Anterior cingulate cortex (tissue), 58 donors: ENCODE measurements at places on chromosomes 4 and X.

DNA sequence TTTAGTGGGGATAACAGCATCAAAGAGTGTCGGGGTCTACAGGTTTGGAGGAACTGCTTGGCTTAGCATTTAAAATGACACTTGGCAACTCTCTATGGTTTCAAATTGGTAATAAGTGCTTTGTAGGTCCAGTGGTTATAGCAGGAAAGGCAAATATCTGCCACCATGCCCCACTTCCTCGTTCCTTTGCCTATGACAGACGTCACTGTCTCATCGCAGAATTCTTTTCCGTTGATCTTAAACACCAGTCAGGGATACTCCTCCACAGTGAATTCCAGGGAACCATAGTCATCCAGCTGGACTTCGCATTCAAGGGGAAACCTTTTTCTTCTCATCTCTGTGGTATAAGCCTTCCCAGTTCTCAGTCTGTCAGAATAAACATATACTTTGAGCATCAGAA, 319.1 kb downstream of the GPAT3 start:
- no peak for DNase-seq

DNA sequence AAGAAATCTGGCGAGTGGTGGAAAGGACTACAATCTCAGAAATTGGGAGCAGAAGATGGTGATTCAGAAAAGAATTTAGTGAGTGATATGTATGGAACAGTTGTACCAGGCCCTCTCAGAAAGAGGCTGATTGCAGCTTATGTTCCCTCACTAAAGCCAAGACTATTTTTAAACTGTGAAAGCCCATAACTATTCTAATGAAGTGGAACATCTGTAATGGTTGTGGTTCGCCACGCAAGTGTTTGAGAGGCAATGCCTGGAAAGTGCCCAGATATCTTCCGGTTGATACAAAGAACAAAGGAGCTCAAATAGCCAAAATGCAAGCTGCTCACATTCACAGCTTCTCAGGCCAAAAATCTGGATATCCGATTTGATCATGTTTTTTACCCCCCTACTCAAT, 1250.7 kb downstream of the RAPGEF2 start:
- no peak for DNase-seq

- DNase-seq, result no peak
Measured at GRCh38 chrX:138771047-138771446, 59.5 kb upstream of the FGF13 start.

DNA sequence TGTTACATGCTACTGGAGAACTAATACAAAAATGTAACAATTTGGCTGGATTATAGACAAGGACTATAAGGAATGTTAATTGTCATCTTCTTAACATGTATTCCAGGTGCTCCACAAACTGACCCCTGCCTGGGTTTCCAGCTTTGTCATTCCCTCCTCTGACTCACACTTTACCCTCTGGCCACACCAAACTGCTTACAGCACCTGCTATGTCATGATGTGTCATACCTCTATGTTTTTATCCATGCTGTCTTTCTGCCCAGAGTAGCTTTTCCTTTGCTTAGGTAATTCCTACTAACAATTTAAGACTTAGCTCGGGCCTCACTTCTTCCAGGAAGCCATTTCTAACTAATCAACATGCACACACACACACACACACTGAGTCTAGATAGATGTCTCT, 14.0 kb upstream of the SHROOM4 start:
- no peak for DNase-seq

GRCh38 chr4:132587626-132588025, 561.5 kb upstream of the PCDH10 start:
- no peak for DNase-seq

DNA sequence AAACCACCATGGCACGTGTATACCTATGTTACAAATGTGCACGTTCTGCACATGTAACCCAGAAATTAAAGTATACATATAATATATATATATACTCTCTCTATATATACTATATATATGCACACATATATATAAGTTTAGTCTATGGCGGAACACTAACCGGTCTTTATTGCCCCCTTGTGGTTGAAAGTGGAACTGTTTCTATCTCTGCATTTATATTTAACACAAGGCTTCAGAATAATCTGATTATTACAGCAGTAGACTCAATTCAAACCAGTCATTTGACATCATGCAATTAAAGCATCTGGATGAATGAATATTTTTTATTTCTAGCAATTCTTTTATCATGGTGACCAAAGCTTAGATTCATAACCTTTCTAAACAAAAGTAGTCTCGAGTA, 14.6 kb downstream of the RAB9B start:
- no peak for DNase-seq

DNA sequence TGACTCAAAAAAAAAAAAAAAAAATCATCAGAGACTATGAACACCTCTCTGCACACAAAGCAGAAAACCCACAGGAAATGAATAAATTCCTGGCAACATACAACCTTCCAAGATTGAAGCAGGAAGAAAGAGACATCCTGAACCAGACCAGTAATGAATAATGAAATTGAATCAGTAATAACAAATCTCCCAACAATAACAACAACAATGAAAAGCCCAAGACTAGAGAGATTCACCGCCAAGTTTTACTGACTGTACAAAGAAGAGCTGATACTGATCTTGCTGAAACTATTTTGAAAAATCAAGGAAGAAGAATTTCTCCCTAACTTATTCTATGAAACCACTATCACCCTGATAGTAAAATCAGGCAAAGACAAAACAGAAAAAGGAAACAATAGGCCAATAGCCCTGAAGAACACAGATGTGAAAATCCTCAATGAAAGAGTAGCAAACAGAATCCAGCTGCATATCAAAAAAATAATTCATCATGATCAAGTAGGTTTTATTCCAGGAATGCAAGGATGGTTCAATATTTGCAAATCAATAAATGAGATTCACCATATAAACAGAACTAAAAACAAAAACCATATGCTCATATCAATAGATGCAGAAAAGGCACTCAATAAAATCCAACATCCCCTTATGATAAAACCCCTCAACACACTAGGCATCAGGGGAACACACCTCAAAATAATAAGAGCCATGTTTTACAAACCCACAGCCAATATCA, 31.0 kb upstream of the PLK4 start:
- DNase-seq, result no peak

GRCh38 chr4:136395212-136395722, 1137.0 kb downstream of the PCDH18 start:
- no peak for DNase-seq

GRCh38 chr4:145566768-145567167, 52.4 kb upstream of the MMAA start:
- no peak for DNase-seq

DNA sequence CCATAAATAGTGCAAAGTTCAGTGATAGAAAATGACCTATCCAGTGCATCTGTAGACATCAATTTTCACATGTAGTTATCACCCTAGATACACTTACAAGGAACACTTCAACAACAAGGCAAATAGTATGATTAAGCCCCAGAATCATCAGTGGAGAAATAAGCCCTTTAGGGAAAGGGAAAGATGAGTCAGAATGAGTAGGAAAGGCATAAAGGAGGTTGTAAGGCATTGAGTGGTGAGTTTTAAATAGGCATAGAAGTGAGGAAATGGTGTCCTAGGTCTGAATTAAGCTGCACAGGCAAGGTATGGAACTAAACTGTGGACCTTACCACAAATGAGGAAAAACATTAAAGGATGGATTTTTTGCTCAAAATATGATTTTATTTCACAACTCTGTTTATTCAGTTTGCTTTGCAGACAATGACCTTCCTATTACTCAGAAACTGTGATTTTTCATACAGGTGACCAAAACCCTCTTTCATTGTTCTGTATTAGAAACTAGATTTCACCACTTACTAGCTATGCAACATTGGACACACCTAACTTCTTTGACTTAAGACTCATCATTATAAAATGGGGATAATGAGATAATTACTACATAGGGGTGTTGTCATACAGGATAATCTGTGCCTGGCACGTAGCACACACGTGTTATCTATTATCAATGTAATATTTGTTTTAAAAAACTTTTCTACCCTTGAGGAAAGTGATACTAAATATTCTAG, 57.0 kb upstream of the MAP9 start:
- DNase-seq, result no peak

- no peak for DNase-seq
Measured at GRCh38 chrX:155061760-155062159, 9.2 kb downstream of the CMC4 start.

DNA sequence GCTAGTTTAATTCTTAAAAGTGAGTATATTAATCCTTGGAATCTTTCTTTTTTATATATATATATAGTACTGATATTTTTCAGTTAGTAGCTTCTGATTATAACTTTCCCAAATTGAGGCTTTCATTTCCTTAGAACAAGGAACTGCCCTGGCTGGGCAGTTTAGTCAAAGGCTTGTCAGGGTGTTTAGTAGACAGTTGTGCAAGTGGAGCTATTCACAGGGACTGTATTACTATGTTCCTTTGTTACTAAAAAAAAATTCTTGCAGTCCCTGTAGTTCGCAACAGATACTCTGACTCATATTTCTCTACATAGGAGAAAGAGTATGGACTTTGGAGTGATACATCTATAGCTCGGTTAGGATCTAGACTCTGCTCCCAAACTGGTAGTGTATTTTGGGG, 20.8 kb downstream of the USO1 start:
- no peak for DNase-seq

DNA sequence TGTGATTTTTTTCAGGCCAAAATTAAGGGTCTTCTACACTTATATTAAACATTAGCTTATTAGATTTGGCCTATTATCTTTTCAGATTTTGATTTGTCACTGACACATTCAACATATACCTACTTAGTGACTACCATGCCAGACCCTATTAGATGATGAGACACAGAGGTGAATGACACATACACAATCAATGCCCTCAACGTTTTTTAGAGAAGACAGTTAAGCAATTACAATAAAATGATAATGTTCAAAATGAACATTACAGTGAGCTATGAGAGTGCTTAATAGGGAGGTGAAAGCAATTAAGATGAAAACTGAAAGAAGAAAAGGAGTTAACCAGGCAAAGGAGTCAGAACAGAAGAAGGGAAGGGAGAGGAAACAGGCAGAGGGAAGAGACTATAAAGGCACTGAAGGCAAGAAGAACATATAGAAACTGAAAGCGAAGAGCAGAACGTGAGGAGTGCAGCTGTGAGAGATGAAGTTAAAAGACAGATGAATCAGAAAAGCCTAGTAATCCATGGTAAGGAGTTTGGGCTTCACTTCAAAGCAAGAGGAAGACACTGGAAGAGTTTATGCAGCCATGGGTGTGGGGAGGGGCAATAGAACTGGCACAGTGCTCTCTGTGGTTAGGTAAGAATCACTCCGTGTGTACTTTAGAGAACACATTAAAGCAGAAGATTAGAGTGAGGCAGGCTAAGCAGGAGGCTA, 119.0 kb downstream of the REELD1 start:
- no peak for DNase-seq

DNA sequence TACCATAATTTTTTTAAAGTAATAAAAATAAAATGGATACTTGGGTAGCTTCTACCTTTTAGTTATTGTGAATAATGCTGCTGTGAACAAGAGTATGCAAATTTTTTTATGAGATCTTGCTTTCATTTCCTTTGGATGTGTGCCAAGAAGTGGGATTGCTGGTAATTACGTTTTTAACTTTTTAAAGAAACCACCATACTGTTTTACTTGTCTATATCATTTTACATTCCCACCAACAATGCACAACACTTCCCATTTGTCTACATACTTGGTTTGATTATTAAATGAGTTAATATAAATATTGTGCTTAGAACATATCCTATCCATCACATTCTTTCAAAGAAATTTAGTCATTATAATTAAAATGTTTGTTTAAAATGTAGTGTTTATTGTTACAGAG, 3.9 kb upstream of the SULT1B1 start:
- no peak for DNase-seq

GRCh38 chrX:81202943-81203342, 1.0 kb downstream of the SH3BGRL start:
- DNase-seq, result no peak

DNA sequence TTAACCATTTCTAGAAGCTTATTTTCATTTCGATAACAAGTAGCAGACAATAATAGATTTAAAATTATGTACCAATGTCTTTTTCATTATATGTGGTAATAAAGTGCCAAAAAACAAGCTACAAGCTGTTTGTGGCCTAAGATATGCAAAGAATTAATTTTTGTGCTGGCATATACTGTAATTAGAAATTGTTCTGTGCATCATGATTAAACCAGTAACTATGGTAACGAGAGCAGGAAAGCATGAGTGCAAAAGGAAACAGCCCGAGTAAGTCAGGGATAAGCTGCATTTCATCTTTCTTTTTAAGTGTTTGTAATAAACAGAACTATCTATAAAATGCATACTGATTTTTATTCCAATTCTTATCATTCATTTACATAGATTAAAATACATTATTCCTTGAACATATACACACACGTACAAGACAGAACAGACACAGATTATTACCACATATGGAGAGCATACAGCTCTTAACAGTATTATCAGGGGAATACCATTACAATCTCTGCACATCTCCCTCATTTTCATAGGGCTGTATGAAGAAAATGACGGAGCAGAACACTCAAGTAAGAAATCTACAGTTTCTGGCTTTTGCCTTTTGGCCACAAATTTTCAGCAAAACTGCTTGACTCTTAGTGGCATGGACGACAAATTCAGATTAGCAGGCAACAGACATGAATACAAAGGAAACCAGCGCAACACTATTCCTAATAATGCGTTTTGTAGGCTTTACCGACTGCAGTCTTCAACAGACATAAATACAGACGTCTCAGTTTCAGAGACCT, 121.3 kb upstream of the WDR17 start:
- DNase-seq, result no peak

- DNase-seq, result no peak
Measured at GRCh38 chrX:122272011-122272410, 912.1 kb upstream of the GRIA3 start.

GRCh38 chr4:32032136-32032672, 1312.0 kb downstream of the PCDH7 start:
- no peak for DNase-seq

- no peak for DNase-seq
Measured at GRCh38 chr4:85763202-85763601, 288.3 kb downstream of the ARHGAP24 start.

GRCh38 chrX:2748171-2748814, 3.5 kb upstream of the XG start:
- no peak for DNase-seq

DNA sequence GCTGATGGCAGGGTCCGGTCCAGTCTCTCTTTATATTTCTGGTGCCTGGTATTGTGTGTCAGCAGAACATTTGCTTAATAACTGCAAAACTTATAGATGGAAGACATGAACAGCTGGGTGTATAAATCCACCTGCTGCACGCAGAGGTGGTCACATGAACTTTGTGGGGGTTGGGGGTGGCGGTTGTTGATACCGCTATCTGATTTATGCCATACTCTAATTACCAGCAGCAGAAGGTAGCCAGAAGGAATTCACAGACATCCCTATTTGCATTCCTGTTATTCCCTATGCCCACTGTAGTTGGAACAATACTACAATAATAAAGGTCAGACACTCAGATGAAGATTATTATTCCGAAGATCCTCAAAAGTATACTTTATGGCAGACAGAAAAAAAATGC, 121.6 kb upstream of the PUDP start:
- DNase-seq, result no peak

- no peak for DNase-seq
Measured at GRCh38 chr4:82567444-82567843, 5.7 kb upstream of the TMEM150C start.

- no peak for DNase-seq
Measured at GRCh38 chr4:1403177-1403583, 3.1 kb downstream of the NKX1-1 start.
